HFFc6 (cell line): ENCODE measurements at places on chromosomes 3 and 15. TPM values are rescaled to one million over a fixed set of nuclear protein-coding genes. Genes with fewer than 3 reads are reported as not detected.
A peak's percentile ranks its signal among the peaks of the same experiment; 100 is the strongest.

Gene MORC1
- not detected in 3 replicates for total RNA-seq

Gene DHX36
- total RNA-seq = 51.6 to 66.3 TPM (median 55.2 TPM) in 3 replicates

Gene IL16
- total RNA-seq = not detected in 3 replicates

Gene GRIP2
- total RNA-seq = 0.25 TPM in 1 of 3 replicates, not detected in the others

Gene AQP9
- not detected in 2 replicates for total RNA-seq

Gene LRRC31
- not detected in 3 replicates for total RNA-seq

Gene SH2D7
- total RNA-seq = not detected in 3 replicates

Gene KBTBD13
- total RNA-seq = not detected in 3 replicates

Gene NPHP3
- total RNA-seq = 18.5 to 20.6 TPM (median 20.0 TPM) in 3 replicates

GRCh38 chr15:80834906-80835305 lies 55.7 kb downstream of the CEMIP start:
- H3K27me3 ChIP-seq = peaks cover 15% of the 10 kb centered on the region
- DNase-seq = no peak
- no peak overlapping the region for H3K27ac ChIP-seq
- H3K4me3 ChIP-seq = no peak overlapping the region
- H3K36me3 ChIP-seq = no peaks in the 10 kb centered on the region

GRCh38 chr15:67840749-67841512 lies 1.1 kb upstream of the RNU6-1 start:
- peak; percentile 30 for DNase-seq
- H3K27me3 ChIP-seq = peaks cover 12% of the 10 kb centered on the region
- H3K36me3 ChIP-seq = no peaks in the 10 kb centered on the region
- peak overlapping the region; percentile 88 for H3K27ac ChIP-seq
- peak overlapping the region; percentile 81 for H3K4me3 ChIP-seq
- peaks cover 43% of the 10 kb centered on the region for H3K4me1 ChIP-seq

GRCh38 chr3:139122221-139122581 lies 77.5 kb upstream of the PRR23C start:
- no peak overlapping the region for H3K4me3 ChIP-seq
- H3K27ac ChIP-seq = peak overlapping the region; percentile 96
- peaks cover 72% of the 10 kb centered on the region for H3K4me1 ChIP-seq
- peak; percentile 65 for DNase-seq

DNA sequence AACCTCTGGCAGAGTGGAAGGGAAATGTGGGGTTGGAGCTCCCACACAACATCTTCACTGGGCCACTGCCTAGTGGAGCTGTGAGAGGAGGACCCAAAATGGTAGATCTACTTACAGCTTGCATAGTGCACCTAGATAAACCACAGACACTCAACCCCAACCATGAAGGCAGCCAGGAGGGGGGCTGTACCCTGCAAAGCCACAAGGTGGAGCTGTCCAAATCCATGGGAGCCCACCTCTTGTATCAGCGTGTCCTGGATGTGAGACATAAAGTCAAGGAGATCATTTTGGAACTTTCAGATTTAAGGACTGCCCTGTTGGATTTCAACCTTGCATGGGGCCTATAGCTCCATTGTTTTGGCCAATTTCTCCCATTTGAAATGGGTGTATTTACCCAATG lies 20.9 kb downstream of the TP63 start:
- H3K27ac ChIP-seq = no peak overlapping the region
- no peak for DNase-seq
- no peaks in the 10 kb centered on the region for H3K27me3 ChIP-seq
- H3K4me1 ChIP-seq = no peaks in the 10 kb centered on the region

DNA sequence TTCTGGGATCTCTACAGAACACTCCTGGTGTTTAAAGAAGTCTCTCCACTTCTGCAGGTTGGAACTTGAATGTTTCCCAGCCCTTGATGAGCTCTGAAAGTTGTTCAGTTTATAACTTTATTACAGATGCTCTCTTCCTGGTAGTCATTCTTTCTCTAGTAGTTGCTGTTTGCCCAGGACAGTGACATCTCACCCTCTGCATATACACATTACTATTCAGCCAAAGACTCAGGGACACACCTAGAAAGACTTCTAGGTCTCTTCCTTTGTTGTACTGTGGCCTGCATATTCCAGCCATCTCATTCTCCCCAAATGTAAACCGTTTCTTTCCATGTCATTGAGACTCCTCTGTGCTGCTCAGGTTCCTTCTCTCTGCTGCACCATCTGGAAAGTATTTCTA lies 76.7 kb downstream of the MITF start:
- DNase-seq = no peak
- no peak overlapping the region for H3K27ac ChIP-seq
- peaks cover 34% of the 10 kb centered on the region for H3K4me1 ChIP-seq
- H3K4me3 ChIP-seq = no peak overlapping the region
- H3K36me3 ChIP-seq = peaks cover 7% of the 10 kb centered on the region; the same call in 1 of the 2 replicates

- H3K4me3 ChIP-seq = no peak overlapping the region
- H3K27me3 ChIP-seq = no peaks in the 10 kb centered on the region
- DNase-seq = no peak
Observed at GRCh38 chr3:26683902-26684301, 61.3 kb downstream of the LRRC3B start.

DNA sequence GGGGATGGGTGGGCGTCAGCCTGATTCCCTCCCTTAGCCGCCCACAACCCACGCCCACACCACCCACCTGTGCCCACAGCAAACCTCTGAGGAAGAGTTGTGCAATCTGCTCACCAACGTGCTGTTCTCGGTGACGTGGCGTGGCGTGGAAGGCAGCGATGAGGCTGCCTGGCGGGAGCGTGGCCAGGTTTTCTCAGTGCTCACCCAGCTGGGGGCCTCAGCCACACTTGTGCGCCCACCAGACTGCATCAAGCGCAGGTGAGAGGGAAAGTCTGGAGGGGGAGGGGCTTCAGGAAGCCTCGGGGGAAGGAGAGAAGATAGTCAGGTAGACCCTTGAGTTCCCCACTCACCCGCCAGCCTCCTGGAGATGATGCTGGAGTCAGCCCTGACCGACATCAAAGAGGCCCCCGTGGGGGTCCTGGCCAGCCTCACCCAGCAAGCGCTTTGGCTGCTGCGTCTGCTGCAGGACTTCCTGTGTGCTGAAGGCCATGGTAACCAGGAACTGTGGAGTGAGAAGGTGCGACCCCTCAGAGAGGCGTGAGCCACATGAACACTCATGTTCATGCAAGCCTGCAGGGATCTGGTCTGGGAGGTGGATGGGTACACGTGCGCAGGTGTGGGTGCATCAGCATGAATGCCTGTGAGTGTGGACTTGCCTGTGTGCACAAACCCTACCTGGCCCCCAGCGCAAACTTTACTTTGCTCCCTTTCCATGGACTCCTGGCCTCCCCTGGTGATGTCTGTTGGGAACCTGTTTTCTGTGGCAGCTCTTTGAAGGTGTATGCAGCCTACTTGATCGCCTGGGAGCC lies 21.7 kb downstream of the NBEAL2 start:
- H3K4me3 ChIP-seq = no peak overlapping the region
- DNase-seq = no peak
- H3K36me3 ChIP-seq = no peaks in the 10 kb centered on the region
- H3K4me1 ChIP-seq = peaks cover 12% of the 10 kb centered on the region

DNA sequence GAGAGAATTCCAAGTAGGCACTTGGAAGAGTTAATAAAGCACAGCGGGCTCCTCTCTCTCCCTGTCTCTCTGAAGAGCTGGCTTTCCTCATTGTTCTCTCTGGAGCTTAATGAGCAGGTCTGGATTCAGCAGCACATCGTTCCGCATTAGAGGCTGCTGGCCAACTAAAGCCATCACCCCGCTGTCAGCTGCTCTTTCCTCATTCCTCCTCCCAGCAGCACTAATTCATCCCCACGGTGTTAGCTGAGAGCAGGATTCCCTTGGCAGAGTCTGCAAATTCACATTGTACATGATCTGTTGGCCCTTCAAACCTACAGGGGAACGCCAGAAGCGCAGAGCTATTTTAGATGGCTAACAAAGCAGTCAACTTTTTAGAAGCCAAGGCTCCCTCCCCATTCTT lies 44.2 kb downstream of the SGO1 start:
- no peaks in the 10 kb centered on the region for H3K4me1 ChIP-seq
- H3K27ac ChIP-seq = no peak overlapping the region
- no peaks in the 10 kb centered on the region for H3K36me3 ChIP-seq
- no peak overlapping the region for H3K4me3 ChIP-seq

DNA sequence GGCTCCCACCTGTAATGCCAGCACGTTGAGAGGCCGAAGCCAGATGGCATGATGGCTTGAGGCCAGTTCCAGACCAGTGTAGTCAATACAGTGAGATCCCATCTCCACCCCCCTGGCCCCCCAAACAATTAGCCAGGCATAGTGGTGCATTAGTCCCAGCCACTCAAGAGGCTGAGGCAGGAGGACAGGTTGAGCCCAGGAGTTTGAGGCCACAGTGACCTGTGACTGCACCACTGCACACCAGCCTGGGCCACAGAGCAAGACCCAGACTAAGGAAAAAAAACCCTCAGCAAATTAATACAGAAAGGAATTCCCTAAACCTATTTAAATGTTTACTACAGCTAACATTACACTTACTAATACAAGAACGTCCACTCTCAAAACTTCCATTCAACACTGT lies 424.6 kb downstream of the SHQ1 start:
- peaks cover 33% of the 10 kb centered on the region for H3K4me1 ChIP-seq
- no peak overlapping the region for H3K27ac ChIP-seq
- peaks cover 1% of the 10 kb centered on the region for H3K27me3 ChIP-seq
- H3K36me3 ChIP-seq = peaks cover 10% of the 10 kb centered on the region
- no peak overlapping the region for H3K4me3 ChIP-seq

DNA sequence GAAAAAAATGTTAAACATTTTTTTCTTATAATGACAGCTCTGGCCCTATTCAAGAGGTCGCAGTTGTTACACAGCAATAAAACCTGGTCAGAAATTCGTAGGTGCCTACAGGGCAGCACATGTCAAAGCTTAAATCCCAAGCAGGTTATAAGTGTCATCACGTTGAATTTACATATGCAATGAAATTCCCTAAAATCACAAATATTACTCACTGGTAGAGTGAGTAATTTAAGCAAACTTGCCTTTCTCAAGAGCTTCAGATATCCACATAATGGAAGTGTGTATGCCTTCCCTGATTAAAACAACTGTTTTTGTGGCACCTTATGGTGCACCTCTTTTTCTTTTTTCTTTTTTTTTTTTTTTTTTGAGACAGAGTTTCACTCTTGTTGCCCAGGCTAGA lies 90.7 kb upstream of the FNDC3B start:
- H3K36me3 ChIP-seq = no peaks in the 10 kb centered on the region
- H3K27ac ChIP-seq = no peak overlapping the region
- H3K4me3 ChIP-seq = no peak overlapping the region
- peaks cover 29% of the 10 kb centered on the region for H3K4me1 ChIP-seq

- H3K27ac ChIP-seq = no peak overlapping the region
- no peaks in the 10 kb centered on the region for H3K36me3 ChIP-seq
- no peak overlapping the region for H3K4me3 ChIP-seq
- no peak for DNase-seq
- no peaks in the 10 kb centered on the region for H3K4me1 ChIP-seq
Observed at GRCh38 chr3:152910966-152911365, 76.0 kb downstream of the P2RY1 start.

- H3K4me3 ChIP-seq = no peak overlapping the region
- no peak overlapping the region for H3K27ac ChIP-seq
- no peak for DNase-seq
- H3K4me1 ChIP-seq = no peaks in the 10 kb centered on the region
- peaks cover 33% of the 10 kb centered on the region for H3K27me3 ChIP-seq
Observed at GRCh38 chr3:46349484-46350261, 4.2 kb upstream of the CCR2 start.

- H3K27ac ChIP-seq = no peak overlapping the region
- DNase-seq = no peak
- H3K36me3 ChIP-seq = no peaks in the 10 kb centered on the region
- H3K27me3 ChIP-seq = peaks cover 15% of the 10 kb centered on the region
- no peak overlapping the region for H3K4me3 ChIP-seq
- no peaks in the 10 kb centered on the region for H3K4me1 ChIP-seq
Observed at GRCh38 chr15:69665641-69666111, 213.1 kb downstream of the RPLP1 start.

- H3K36me3 ChIP-seq = no peaks in the 10 kb centered on the region
- H3K4me1 ChIP-seq = no peaks in the 10 kb centered on the region
- no peak overlapping the region for H3K27ac ChIP-seq
- DNase-seq = no peak
- no peaks in the 10 kb centered on the region for H3K27me3 ChIP-seq
Observed at GRCh38 chr3:385151-385550, 188.6 kb downstream of the CHL1 start.

DNA sequence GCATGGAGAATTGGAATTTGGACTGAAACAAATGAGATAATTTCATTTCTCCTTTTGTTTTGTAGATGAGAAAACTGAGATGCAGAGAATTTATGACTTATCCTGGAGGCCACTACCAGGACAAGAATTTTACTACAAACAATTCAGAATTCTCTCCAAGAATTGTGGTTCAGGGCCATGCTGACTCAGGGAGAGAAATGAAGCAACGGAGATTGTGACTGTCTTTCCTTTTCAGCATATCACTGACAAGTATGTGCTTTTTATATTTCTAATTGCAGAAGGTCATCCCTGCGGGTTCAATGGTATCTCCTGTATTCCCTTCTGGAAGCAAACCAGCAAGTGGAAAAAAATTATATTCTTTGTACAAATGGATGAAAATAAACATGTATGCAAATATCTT lies 170.8 kb upstream of the MITF start:
- no peak overlapping the region for H3K27ac ChIP-seq
- no peaks in the 10 kb centered on the region for H3K4me1 ChIP-seq
- DNase-seq = peak; percentile 62
- no peak overlapping the region for H3K4me3 ChIP-seq
- H3K36me3 ChIP-seq = 0 out of 2 replicates have a peak, but pooled peaks cover 4% of the 10 kb centered on the region
- peaks cover 4% of the 10 kb centered on the region for H3K27me3 ChIP-seq

- H3K27ac ChIP-seq = no peak overlapping the region
- no peak overlapping the region for H3K4me3 ChIP-seq
- no peak for DNase-seq
- H3K36me3 ChIP-seq = no peaks in the 10 kb centered on the region
Observed at GRCh38 chr3:160793722-160794252, 37.8 kb downstream of the PPM1L start.

DNA sequence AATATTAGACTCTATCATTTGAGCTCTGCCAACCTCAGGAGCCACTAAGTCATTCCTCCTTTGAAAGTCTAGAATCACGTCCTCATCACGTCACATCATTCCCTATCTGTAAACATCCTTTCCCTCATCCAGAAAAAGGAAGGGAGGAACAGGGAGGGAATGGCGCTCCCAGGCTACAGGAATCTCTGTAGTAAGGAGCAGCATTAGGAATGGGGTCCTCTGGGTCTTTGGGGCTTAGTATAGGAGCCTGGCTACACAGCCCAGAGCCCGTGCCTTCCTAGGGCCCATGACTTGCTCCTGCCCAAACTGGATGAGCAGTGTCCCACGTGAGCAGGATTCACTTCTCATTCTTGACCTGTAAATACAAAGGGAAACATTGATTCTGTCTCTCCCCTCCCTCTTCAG lies 1.6 kb downstream of the TAGLN3 start:
- no peaks in the 10 kb centered on the region; the same call in 1 of the 2 replicates for H3K27me3 ChIP-seq
- H3K27ac ChIP-seq = no peak overlapping the region
- H3K4me1 ChIP-seq = peaks cover 70% of the 10 kb centered on the region

- no peak overlapping the region for H3K4me3 ChIP-seq
- H3K27ac ChIP-seq = no peak overlapping the region
- no peak for DNase-seq
- H3K36me3 ChIP-seq = peaks cover 4% of the 10 kb centered on the region; the same call in 1 of the 2 replicates
- no peaks in the 10 kb centered on the region for H3K4me1 ChIP-seq
Observed at GRCh38 chr15:71844916-71845315, 34.6 kb downstream of the NR2E3 start.
